ENCODE measurements at places on chromosomes 6 and 20.

DNA sequence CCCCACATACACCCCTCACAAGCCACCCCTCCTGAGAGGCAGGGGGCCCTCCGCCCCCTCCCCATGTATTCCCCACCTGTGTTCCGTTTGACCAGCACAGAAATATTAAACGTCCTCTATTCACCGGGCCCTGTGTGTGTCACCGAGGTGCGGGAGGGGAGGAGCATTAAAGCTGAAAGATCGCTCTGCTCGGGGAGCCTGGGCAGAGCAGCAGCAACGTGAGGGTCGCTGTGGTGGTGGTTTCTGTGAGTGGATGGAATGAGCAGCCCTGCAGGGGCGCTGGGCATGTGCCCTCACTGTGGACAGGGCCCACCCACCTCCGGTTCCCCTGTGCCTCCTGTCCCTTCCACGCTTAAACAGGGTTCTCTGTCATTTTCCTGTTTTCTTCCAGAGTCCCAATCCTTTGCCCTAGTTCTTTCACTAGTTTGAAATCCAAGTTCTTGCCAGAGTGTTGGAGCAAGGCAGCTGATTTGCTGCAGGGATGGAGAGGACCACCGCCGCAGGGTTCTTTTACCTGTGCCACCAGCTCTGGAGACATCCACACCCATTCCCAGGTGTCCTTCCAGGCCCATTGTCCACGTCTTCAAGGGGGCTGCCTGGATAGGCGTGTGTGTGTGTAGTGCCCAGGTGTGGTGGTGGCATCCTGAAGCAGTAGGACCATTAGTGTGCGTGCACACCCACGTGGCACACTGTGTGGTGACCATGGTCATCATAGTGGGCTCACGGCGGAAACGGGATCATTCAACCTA lies 37.6 kb upstream of the MDFI start:
- DNase-seq, result no peak

GRCh38 chr20:61370841-61371303 lies 118.8 kb downstream of the CDH4 start:
- DNase-seq, result no peak

GRCh38 chr6:96164802-96165201 lies 149.0 kb downstream of the FUT9 start:
- DNase-seq, result no peak

DNA sequence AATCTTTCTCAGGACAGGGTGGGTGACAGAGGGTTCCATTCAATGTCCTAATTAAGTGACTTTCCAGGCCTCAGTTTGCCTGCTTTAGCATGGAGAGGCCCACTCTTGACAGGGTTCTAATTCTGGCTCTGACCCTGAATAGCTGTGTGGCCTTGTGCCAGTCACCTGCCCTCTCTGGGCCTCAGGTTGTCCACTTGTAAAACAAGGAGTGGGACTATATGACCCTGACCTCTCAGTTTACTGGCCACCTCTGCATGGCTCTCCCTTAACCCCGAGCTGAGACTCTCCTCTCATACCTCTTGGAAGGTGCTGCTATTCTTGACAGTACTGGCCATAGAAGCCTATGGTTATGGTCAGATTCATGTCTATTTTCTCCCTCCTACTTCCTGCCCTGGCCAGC lies 44.1 kb upstream of the MLN start:
- DNase-seq, result no peak

- DNase-seq, result no peak
Measured at GRCh38 chr6:339480-339879, 47.2 kb downstream of the DUSP22 start.

Data from AG09309 (cell line).